ENCODE measurements at places on chromosomes 2 and 18.

DNA sequence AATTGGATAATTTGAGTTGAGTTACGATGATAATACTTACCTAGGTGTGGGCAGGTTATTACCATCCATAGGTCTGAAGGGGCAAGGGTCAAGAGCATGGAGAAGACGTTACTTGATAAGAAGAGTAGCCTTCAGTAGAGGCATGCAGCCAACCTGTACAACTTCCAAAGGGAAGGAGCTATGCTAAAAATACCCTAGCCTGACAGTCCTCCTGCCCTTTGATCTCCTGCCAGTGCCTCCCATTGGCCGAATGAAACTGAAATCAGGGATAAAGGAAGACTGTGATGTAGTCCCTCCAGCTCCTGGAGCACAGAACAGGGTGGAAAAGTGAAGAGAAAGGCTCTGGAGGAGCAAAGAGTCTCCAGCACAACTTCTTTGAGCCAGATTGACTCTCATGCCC, 487.4 kb downstream of the ADCYAP1 start:
- no peak for DNase-seq

GRCh38 chr2:28471214-28471613, 24.6 kb upstream of the PLB1 start:
- DNase-seq = no peak

DNA sequence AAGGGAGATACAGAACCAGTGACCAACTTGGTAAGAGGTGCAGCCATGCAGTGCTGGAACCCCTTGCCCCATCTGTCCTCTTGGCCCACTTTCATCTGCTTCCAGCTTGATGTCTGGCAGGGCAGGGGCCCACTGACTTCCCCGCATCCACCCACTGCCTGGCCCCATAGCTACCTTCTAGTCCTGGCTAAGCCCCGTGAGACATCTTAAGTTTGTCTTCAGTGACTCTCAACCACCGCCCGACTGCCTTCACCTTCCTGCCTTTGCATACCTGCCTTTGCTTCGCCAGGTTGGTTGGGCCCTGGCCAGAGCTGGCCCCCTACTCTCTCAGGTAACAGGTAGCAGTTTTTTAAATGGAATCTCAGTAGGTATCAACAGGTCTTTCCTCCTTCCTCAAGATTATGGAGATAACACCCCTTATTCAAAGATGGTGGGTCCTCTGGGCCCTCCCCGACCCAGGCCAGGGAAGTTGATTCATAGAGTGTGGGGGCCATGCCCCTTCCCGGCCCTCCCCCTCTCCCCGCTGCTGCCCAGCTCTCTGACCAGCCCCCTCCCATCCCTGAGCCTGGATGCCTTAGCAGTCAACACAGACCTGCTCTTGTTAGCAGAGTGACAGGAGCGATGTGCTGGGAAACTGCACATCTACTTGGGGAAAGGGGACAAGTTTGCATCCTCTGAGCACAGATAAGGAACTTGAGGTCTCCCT, 2.8 kb downstream of the ARID5A start:
- DNase-seq = peak; percentile 35

DNA sequence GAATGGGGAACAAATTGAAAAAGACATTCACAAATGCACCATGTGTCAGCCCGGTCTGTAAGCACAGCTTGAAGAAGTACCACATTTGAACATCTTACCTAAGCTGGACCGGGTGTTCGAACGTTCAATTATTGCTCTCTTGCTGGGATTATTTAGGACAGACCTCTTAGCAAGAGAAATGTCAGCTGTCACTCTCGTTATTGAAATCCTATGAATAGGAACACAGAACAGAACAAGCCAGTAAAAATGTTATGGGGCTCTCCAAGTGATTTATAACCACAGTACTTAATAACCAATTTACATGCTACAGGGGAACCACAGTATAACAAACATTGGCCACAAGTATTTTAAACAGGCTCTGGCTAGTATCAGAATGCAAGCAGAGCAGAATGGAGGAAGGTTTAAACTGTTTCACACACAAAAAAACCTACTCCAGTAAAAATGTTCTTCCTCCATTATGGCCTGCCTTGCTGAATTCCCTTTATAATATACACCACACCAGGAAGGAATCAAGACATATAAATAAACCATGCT, 32.5 kb upstream of the ARL5A start:
- DNase-seq = no peak

- no peak for DNase-seq
These were observed 204.6 kb downstream of the EIPR1 start for GRCh38 chr2:3173031-3173430.

DNA sequence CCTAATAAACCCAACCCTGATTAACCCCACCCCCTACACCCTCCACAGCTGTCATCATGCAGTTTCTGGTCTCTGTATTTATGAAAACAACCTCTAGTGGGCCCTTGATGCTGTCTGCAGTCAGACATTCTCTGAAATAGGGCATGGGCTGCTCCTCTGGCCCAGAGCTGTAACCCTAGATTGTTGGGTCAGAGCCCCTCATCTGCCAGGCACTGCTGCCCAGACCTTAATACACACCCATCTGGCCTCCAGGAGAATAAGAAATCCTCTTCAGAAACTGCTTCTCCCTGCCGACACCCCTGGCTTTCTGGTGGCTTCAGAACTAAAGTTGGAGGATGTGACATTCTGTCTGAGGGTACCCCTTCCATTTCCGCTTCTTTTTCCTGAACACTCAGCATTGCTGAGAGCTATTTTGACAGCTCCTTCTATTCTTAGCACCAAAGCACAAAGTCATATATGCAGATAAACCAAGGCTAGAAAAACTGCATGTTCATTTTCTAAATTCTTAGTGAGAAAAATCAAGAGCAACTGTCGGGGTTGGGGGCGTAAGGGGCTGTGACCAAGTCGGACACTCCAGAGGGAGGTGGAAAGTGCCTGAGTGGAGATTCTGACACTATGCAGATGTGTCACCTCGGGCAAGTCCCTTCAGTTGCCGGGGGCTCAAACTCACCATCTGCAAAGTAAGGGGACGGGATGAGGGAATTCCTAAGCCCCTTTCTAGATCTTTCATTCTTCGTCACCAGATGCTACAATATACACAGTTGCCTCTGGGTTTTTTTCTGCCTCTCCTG, 28.7 kb downstream of the SRSF7 start:
- no peak for DNase-seq

DNA sequence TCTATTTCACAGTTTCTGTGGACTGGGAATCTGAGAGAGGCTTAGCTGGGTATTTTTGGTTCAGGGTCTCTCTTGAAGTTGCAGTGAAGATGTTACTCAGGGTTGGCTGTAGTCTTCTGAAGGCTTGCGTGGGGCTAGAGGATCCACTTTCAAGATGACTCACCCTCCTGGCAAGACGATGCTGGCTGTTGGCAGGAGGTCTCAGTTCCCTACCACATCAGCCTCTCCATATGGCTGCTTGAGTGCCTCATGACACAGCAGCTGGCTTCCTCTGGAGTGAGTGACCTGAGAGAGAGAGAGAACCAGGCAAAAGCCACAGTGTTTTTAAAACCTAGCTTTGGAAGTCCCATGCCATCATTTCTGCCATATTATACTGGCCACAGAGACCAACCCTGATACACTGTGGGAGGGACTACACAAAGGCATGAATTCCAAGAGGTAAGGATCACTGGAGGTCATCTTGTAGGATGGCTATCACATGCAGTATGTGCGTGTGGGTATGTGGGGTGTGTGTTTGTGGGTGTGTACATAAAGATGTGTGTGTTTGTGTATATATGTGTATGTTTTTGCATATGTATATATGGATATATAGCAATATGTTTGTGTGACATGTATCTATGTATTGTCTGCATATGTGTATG, 25.1 kb downstream of the DNPEP start:
- DNase-seq = no peak

DNA sequence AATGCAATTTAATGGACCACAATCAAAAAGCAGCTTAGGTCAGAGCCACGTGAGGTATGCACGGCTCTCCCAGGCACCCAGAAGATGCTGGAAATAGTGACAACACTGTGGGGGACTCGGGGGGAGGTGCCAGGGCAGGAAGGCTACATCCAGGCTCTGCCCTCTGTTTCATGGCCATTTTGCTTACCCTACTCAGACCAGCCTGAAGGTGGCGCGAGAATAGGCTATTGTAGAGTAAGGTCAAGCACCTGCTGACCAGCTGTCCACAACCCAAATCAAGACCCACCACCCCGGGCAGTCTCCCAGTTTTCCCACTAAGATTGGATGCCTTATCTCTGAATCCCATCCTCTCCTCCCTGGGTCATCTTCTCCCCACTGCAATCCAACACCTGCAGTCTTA, 115.7 kb downstream of the VIT start:
- no peak for DNase-seq

- no peak for DNase-seq
These were observed 57.4 kb downstream of the SP100 start for GRCh38 chr2:230473378-230473777.

DNA sequence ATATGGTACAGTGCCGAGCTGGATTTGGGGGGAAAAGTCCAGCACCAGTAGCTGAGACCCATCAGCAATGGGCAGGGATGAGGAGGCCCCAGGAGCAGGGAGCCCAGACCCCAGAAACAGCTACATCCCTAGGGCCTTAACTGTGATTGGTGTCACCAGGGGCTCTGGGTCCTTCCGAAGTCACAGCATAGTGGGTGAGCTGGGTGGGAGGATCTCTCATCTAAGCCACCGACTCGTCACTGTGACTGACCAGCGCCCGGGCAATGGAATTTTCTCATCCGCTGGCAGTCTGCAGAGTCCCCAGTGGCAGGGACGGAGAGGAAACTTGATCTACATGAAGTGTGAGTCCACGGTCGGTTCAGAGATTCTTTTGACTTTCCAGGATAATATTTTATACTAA, 186.5 kb downstream of the SH3BP4 start:
- DNase-seq = no peak

GRCh38 chr2:186726938-186727337, 33.1 kb downstream of the FAM171B start:
- no peak for DNase-seq

DNA sequence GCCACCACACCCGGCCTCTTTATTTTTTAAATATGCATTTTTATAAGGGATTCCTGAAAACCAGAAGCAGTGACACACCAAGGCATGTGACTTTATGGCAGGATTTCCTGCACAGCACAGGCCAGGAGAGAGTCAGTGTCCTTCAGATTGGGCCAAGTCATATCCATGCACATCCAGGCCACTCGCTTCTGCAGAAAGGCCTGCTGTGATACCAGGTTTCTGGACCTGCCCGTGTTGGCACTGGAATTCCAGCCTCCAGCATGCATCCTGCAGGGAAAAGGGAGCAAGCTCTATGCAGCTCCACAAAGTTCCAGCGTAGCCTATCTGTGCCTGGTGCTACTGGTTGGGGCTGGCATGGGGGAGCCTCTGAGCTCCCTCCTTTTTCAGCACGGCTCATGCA, 36.8 kb downstream of the MEX3C start:
- DNase-seq = no peak

DNA sequence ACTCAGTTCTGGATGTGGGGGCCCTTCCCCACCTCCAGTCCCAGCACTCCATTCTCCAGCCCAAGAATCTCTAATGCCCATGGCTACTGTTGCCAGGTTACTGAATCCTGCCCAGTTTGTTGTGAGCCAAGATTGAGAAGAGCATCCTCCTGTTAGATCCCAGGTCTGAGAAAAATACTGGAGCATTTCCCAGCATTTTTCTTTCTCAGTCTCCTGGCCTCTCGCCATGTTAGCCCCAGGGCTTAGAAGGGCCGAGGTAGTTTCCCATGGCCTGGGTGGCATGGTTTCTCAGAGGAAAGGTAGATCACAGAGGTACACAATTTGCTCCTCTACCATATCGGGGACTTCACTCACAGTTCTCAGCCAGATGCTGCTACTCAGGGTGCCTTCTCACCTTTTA, 135.7 kb downstream of the OTX1 start:
- DNase-seq = no peak

- DNase-seq = no peak
These were observed 177.2 kb downstream of the MYO3B start for GRCh38 chr2:170354855-170355780.

GRCh38 chr2:16931441-16931840, 265.8 kb upstream of the CYRIA start:
- no peak for DNase-seq

GRCh38 chr2:15050483-15050882, 418.0 kb downstream of the LRATD1 start:
- DNase-seq = no peak

- no peak for DNase-seq
These were observed 286.8 kb downstream of the RBM43 start for GRCh38 chr2:150974864-150975263.

- DNase-seq = no peak
These were observed 77.9 kb downstream of the LIMS1 start for GRCh38 chr2:108612153-108612513.

DNA sequence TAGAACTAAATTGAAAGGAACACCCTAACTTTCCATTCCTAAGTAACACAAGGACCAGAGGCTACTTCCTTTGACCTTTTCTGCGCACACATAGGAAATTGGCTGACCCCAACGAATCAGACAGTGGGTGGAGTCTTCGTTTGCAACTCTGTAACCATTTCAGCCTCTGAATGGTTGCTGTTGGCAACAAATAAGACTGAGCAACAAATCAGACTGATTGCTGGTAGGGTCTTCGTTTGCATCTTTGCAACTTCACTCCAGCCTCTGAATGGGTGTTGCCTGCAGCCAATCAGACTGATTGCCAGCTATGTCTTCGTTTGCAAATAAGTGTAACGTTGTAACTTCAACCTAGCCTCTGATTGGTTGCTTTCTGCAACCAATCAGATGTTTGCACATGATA, 34.6 kb downstream of the USP40 start:
- no peak for DNase-seq

DNA sequence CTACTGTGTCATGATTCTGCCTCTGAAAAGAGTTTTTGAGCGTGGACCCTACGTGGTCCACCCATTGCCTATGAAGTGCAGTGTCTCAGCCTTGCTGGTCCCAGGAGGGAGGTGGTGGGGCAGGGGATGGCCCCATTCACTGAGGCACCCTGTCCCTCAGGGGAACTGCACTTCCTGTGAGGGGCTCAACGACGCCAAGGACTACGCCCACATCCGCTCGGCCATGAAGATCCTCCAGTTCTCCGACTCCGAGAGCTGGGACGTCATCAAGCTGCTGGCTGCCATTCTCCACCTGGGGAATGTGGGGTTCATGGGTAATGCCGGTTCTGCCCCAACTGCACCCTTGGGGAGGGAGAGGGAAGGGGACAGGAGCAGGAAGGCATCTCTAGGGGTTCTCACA, 42.5 kb downstream of the MYO7B start:
- no peak for DNase-seq

DNA sequence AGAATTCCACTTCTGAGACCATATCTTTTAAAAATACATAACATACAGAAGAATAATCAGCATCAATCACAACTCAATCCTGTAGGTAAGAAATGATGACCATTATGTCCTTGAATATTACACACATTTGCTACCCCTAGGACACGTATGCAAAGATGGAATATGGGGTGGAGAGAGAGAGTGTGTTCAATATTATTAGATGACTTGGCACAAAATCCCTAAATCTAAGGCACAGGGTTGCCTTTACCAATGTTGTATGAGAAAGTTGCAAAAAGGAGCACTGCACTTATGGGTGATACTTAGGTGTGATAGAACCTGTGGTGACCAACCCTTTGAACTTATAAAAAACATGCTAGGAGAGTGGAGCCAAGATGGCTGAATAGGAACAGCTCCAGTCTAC, 326.2 kb upstream of the FSHR start:
- DNase-seq = no peak
